Activated T-cell treated with anti-CD3 and anti-CD28 coated beads, Interleukin-2, amount 50 U/mL, for 4 hours (primary cell): ENCODE measurements at places on chromosomes 6 and 20. TPM values are rescaled to one million over a fixed set of nuclear protein-coding genes. Genes with fewer than 3 reads are reported as not detected.

Gene RAB44
- total RNA-seq: 0.05 TPM

Gene SYCP2
- total RNA-seq: 2.5 TPM

Gene IFNGR1
- total RNA-seq: 12.0 TPM

Gene OPRM1
- not detected for total RNA-seq

Gene ETV7
- 4.9 TPM for total RNA-seq

Gene DAAM2
- 0.05 TPM for total RNA-seq

Gene OR2H2
- total RNA-seq: not detected

Gene CNKSR3
- 0.29 TPM for total RNA-seq

- no peak for DNase-seq
Observed at GRCh38 chr20:44861531-44862006, 23.9 kb upstream of the YWHAB start.

DNA sequence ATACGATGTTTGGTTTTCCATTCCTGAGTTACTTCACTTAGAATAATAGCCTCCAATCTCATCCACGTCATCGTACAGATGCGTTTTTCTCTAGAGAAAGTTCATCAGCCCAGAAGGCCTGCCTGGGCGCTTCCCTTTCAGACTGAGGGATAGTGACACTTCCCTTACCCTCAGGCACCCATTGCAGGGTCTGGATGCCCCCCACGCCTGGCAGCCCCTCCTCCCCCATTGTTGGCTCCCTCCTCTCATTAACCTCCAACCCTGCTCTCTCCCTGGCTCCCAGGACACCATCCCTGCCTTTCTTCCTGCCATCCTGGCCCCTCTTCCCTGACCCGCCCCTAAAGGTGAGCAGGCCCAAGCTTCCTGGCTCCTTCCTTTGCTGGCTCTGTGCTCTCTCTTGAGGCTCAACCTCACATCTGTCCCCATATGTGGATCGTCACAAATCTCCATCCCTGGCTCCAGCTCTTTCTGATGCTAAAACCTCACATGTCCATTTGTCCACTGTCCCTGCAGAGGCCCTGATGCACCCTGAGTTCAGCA is 145.2 kb downstream of the SYCP2 start:
- no peak for DNase-seq

DNA sequence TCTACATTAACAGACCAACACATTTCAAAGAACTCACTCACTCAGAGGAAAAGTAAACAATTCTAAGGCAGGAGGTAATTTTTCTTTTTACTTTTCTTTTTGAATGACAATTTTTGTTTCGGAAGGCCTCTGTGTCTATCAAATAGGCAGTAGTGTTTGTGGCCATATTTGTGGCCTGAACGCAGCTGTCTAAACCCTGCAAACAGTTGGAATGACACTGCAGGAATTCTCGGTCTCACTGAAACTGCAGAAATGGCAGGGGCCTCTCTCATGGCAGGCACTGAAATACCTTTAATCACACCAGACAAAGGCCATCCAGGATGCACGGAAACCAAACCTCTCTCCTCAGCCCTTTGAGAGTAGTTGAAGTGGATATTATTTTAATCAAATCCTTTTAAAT is 30.4 kb downstream of the FYN start:
- DNase-seq: no peak

- DNase-seq: no peak
Observed at GRCh38 chr20:6855104-6855503, 87.6 kb downstream of the BMP2 start.

DNA sequence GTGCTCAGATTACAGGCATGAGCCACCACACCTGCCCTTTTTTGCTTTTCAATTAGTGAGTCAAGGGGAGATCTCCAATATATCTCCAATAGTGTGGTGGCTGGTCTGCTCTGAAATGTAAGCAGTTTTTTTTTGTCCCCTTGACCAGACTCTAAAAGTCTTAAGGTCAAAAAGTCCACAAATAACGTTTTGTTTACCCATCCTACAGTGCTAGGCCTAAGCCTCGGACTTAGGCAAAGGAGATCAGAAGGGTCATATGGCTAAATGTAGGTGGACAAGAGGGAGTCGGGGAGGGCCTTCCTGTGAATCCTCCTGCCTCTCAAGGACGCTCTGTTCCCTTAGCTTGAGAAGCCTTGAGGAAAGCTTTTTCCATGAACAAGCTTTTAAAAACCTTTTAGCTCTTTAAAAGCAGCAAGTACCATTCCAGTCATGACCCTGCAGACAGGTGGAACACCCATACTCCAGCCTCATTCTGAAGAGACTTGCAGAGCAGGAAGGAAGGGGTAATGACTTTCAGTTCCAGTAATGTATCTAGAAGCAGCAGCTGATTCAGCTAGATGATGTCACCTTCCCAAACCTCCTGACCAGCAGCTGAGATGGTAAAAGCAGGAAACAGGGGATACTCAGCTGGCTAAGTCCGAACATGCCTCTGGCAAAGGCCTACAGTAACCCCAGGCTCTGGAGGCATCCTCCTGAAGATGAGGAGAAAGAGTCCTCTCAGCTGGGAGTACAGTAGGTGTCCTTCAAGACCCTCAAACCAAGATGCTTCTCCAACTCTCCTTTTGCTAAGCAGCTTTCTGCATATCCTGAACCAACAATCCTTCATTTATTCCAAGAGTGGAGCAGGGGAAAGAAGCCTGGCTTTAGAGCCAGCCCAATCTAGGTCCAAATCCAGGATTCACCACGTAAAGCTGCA is 23.6 kb downstream of the BCL2L1 start:
- DNase-seq: no peak

DNA sequence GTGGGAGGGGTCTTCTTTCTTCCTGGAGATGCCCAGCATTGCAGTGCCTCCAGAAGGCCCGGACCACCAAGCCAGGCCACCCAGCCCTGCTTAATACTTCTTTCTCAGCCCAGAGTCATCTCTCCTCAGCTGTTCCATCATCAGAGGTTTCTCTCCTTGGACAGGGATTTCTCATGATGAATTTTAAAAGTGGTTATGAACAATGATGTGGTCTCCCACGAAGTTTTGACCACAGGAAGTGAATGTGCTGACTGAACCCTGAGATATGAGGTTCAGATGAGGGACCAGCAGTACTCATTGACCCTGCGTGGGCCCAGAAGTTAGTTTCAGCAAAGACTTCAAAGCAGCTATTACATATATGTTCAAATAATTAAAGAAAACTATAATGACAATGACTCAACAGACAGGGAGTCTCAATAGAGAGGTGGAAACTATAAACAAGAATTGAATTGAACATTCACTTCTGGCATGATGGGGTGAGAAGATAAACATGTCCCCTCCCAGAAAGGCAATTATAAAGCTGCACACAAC is 114.5 kb upstream of the SLC22A16 start:
- no peak for DNase-seq

DNA sequence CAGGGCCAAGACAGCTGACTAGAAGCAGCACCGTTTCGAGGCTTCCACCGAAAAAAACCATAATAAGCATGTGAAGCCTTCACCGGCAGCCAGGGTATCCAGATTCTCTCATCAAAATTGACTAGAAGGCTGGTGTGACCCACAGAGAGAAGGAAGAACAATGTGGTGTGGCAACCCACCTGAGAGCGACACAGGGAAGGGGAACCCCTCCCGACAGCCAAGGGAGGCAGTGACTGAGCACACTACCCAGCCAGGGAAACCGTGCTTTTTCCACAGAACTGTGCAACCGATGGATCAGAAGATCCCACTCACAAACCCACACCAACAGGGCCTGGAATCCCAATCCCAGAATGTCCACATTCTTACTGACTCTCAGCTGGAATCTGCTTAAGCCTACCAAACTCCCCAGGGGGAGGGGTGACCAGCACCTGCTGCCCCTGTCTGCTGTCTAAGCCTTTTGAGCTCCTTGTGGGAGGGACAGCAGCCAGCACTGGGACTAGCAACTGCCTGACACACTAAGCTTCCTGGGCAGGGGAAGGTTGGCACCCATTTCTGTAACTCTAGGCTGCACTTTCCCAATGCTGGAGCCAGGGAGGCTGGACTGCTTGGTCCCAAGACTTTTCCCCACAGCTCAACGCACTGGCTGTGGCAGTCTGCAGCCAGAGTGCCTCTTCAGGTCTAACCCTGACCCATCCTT is 231.9 kb upstream of the FAM83B start:
- no peak for DNase-seq

DNA sequence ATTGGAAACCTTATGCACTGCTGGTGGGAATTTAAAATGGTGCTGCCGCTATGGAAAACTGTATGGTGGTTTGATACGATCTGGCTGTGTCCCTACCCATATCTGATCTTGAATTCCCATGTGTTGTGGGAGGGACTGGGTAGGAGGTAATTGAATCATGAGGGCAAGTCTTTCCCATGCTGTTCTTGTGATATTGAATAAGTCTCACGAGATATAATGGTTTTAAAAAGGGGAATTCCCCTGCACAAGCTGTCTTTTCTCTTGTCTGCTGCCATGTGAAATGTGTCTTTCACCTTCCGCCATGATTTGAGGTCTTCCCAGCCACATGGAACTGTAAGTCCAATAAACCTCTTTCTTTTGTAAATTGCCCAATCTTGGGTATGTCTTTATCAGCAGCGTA is 4.9 kb downstream of the TAP2 start:
- DNase-seq: no peak

DNA sequence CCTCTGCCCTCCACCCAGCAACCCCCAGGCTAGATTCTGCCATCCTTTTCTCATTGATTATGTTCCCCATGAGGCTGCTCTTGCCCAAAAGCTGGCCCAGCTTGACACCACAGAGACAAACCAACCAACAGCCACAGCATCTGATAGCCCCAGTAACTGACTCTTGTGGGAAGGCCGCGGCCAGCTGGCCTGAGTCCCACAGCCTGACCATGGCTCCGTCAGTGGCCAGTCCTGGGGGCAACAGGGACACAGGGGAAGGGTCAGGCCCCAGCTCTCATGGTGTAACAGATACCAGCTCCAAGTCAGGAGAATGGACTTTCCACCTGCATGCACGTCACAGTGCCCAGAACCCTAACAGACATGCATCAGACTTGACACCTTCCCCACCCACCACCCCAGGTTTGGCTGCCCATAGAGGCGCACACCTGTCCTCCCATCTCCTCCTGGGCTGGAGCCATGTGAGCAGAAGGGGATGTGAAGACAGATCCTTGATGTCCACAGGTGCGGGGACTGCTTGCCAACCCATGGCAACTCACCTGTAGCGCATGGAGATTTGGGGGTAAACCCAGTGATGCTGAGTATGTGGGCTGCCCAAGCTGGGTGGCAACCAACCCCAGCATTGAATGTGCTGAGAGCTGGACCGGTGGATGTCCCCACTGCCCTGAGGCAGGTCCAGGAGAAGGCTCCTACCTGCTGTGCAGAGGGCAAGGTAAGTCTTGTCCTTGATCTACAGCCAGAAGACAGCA is 18.8 kb downstream of the RIPOR3 start:
- no peak for DNase-seq

GRCh38 chr6:52216932-52217575 is 27.2 kb downstream of the IL17F start:
- DNase-seq: no peak

GRCh38 chr6:41975276-41975675 is 33.7 kb upstream of the CCND3 start:
- no peak for DNase-seq

- peak; percentile 55 for DNase-seq
Observed at GRCh38 chr20:438571-439469, 23.5 kb downstream of the TBC1D20 start.

DNA sequence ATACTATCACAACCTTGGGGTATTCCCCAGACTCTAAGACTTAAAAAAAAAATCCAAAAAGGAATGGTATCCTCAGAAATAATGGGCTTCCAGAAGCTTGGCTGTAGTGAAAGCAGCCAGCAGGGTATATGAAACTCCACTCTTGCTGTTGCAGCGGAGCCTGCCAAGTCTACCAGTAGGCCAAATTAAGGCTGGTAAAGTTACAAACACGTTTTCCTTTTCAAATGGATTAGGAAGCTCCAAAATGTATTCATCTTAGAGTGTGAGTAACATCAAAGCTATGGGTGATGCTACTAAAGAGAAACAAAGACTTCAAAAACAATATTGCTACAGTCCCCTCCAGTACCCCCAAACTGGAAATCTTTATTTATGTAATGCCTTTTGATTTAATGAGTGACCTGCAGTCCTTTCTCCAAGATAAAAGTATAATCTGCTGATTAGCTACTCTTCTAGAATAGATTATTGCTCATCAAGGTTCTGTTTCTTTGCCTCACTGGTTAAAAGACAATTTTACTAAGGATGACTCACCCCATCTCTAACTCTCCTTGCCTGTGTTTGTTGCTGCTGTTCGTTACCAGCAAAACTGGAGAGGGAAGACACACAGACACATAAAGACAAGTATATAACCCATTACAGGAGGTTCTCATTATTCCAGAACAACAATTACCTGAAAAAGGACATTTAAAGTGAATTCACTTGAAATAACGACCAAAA is 84.9 kb downstream of the BTBD9 start:
- DNase-seq: no peak

DNA sequence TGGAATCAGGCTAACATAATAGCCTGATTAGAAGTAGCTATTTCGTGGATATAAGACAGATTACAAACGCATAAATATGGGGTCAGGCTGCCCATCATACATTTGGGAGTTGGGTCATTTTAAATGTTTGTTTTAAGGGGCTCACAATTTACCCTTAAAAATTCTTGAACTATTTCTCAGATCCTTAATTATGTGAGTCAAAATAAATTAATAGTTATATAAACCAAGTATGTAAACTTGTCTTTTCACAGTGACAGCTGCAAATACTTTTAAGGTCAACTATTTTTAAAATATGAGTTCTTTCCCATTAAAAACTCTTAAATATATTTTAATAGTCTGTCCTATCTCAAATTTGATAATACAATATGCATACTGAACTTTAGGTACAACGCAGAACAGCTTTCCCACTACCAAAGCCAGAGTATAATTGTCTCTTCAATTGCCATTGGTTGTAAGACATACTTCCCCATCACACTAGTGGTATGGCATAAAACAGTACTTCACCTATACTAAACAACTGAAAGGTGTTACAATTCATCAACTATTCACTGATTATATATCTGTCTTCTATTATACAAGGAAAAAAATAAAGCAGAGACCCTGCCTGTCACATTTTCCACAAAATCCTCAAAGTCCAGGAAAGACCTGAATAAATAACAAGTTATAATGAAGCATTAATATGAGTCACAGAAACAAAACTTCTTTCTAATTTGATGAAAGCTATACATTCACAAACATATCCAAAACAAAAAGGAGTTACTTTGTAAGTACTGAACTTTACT is 80.8 kb upstream of the COL21A1 start:
- DNase-seq: no peak
